ENCODE measurements at places on chromosomes 4 and X. TPM values are rescaled to one million over a fixed set of nuclear protein-coding genes. Genes with fewer than 3 reads are reported as not detected.

The TBC1D8B gene
- total RNA-seq: 11.3 TPM

The TLL1 gene
- 4.1 TPM for total RNA-seq

The ENPEP gene
- total RNA-seq: 52.5 TPM

The CFAP47 gene
- total RNA-seq: 2.3 TPM

Data from metanephros (tissue), 2 donors.